A549 treated with DMSO at 1 μM for 4 hours (cell line): ENCODE measurements at places on chromosomes 2 and 18. TPM values are rescaled to one million over a fixed set of nuclear protein-coding genes. Genes with fewer than 3 reads are reported as not detected.

The SPATA3 gene
- not detected in 5 replicates for total RNA-seq

The OTOS gene
- 0.21 TPM in 1 of 5 replicates, not detected in the others for total RNA-seq

The CSRNP3 gene
- total RNA-seq, result not detected in 5 replicates

The HSPD1 gene
- total RNA-seq, result 626 to 751 TPM (median 717 TPM) in 5 replicates

The SOX11 gene
- total RNA-seq, result not detected in 5 replicates

The CTNNA2 gene
- total RNA-seq, result 0.17 to 0.52 TPM (median 0.22 TPM) in 5 replicates

The REV1 gene
- total RNA-seq, result 10.0 to 13.4 TPM (median 10.9 TPM) in 5 replicates

The NOL4 gene
- not detected in 5 replicates for total RNA-seq

The FHOD3 gene
- total RNA-seq, result 2.3 to 2.8 TPM (median 2.4 TPM) in 5 replicates

The CYP27C1 gene
- 4.0 to 5.7 TPM (median 5.3 TPM) in 5 replicates for total RNA-seq

The TTR gene
- 0.16 to 0.41 TPM in 2 of 5 replicates, not detected in the others for total RNA-seq

The BOLL gene
- total RNA-seq, result not detected in 5 replicates

The ALLC gene
- total RNA-seq, result 0.05 TPM in 1 of 5 replicates, not detected in the others

The RAPGEF4 gene
- 0.16 to 0.35 TPM (median 0.21 TPM) in 5 replicates for total RNA-seq
